Prostate gland (tissue), 2 donors: ENCODE measurements at places on chromosomes 5 and 9. TPM values are rescaled to one million over a fixed set of nuclear protein-coding genes. Genes with fewer than 3 reads are reported as not detected.

DNA sequence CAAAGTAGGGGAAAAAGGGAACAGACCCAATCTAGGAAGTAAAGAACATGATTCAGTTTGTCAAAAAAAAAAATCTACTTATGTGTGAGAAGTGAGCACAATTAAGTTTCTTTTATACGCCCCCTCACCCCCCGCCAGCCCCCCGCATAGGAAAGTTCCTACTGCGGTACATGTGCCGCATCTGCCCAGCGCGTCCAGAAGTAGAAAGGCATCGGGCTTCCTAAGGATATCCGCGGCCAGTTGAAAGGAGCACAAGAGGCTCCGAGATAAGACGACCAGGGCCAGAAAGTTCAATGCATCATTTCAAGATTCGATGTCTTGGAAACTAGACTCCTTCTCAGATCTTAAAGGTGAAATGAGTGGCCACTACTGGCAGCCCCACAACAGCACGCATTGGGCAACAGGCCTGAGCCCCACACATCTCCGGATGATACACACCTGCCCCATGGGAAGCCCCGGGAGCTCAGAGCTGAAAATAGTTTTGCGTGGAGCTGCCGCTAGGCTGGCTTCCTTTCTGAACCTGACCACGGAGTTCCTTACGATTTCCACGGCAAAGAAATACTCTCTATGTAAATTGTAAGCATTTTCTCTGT, 203.9 kb downstream of the RAB3C start:
- DNase-seq = no peak

DNA sequence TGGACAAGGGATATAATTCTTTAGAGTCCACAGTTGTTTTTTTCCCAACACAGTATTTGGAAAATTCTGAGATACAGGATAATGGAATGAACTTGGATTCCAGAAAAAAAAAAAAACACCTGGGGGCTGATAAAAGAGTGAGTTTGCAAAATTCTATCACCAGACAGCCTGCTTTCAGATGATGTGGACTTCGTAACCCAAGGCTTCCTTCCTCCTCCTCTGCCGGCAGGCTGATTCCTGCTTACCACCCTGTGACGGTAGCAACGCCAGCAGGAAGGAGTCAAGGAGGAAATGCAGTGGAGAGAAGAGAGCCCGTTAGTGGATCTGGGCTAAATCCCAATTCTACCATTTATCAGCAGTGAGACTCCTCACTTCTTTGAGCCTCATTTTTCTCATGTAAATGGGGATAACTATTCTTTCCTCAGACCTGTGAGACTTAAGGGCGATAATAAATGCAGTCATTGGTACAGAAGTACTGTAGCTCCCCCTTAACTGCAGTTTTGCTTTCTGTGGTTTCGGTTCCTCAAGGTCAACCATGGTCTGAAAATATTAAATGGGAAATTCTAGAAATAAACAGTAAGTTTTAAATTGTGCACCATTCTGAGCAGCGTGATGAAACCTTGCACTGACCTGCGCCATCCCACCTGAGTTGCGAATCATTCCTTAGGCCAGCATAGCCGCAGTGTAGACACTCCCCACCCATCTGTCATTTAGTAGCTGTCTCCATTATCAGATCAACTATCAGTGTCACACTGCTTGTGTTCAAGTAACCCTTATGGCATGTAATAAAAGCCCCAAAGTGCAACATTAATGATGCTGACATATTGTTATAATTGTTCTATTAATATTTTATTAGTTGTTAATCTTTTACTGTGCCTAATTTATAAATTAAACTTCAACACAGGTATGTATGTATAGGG, 71.4 kb downstream of the DCP2 start:
- DNase-seq = no peak

DNA sequence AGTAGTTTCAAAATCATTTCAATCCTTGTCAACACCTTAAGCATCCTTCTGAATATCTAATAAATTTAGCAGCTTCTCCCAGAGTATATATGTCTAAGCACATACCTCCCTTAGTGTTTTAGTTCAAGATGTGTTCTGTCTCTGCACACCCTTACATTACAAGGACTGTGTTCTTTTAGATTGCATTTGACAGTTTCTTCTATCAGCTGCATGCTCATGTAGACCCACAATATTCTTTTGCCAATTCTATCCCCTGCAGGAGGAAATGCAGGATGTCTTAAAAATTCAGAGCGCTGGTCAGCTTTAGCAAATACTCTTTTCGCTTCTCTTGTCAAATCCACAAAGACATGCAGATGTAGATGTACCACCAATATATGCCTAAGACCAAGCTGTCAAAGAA, 145.8 kb upstream of the SLC30A5 start:
- DNase-seq = no peak

- DNase-seq = no peak
These were observed 76.8 kb downstream of the STK10 start for GRCh38 chr5:172110921-172111851.

GRCh38 chr9:15543047-15543813, 9.6 kb upstream of the CCDC171 start:
- no peak for DNase-seq

DNA sequence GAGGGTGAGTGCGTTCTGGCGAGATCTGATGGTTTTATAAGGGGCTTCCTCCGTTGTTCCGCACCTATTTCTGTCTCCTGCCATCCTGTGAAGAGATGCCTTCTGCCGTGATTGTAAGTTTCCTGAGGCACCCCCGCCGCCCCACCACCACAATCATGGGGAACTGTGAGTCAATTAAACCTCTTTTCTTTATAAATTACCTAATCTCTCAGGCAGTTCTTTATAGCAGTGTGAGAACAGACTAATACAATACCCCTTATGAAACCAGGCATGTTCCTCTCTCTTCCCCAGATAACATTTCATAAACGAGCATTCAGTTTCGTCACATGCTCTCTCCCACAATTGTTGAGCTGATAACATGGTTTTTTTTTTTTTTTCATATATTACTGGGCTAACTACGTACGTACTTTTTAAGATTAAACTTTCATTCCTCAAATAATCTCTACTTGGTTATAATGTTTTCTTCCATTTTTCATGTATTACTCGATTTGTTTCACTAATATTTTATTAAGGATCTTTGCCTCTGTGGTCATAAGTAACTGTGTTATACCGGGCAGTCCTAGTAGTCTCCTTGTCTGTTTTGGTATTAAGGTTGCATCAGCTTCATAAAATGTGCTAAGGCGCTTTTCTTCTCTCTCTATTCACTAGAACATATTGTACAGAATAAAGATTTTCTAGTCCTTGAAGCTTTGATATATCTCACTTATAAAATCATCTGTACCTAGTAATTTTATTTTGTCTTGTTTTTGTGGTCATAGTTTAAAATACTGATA, 64.9 kb upstream of the MVB12B start:
- DNase-seq = no peak

GRCh38 chr5:103561685-103562452, 720 bp downstream of the NUDT12 start:
- DNase-seq = peak; percentile 8

- no peak for DNase-seq
These were observed 510.5 kb upstream of the TNC start for GRCh38 chr9:115628426-115628825.

DNA sequence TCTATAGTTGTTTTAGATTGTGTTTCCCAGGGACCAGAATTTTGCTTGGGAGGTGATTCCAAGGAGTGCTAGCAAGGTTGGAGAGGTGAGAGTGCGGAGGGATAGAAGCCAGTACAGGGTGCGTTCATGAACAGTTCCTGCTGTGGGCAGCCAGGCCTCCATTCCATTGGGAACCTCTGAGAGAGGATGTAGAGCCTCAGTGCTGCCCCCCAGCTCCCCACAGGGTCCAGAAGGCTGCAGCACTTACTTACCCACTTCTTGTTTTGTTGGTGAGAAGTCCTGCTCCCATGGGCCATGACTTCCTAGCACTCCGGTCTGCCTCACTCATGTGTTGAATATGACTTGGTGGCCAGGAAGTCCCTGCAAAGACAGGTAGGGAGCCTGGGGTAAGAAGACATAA, 128.2 kb upstream of the GAS1 start:
- no peak for DNase-seq

GRCh38 chr5:2715856-2716255, 35.6 kb downstream of the IRX2 start:
- no peak for DNase-seq

DNA sequence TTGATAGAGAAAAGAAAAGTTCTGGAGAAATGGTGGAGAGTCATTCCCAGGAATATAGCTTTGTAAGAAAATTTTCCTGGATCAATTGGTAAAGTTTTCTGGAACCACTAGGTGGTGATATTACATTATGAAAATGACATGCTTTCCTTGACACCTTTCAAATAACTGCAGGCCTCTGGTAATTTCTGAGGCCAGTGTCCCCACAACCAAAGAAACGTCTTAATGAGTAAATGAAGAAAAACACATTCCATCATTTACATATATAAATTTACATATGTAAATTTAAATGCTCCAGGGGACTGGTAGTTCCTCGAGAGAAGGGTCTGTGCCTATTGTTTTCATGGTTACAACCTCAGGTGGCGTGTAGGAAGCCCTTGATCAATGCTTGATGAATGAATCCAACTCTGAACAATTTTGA, 17.2 kb upstream of the RGS3 start:
- no peak for DNase-seq

DNA sequence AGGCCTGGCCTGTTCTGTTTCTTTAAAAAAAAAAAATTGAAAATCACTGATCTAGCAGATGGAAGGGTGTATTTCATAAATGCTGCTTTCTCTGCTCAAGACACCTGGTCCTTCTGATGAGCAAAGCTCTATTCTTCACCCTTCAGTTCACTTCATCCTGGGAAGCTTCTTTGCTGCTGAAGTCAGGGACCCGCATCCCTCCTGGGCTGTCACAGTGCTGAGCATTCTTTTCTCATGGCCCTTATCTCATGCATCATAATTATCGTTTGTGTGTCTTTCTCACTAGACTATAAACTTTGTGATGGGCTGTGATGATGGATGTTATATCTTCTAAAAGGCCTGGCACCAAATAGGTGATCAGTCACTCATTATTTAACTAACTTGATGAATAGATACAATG, 461.0 kb downstream of the GADD45G start:
- no peak for DNase-seq

DNA sequence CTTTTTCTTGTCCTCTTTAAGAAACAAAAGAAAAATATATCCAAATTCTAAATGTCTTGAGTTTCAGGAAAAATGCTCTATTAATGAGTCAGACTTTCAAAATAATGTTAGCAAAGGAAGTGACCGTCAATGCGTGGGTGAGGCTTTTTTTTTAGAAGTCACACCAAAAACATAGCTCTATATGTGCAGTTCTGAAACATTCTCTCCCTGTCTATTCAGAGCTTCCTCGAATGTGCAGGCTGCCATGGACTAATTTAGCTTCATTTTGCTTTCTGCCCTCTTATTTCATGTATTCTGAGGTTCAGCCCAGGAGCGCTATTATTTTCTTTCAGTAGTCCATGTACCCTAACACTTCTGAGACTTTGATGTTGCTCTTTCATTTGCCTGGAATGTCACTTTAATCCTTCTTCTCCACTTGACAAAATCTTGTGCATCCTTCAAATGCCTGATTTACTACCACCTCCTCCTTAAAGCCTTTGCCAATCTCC, 72.5 kb upstream of the RASA1 start:
- no peak for DNase-seq

- DNase-seq = no peak
These were observed 21.4 kb downstream of the ZNF608 start for GRCh38 chr5:124725040-124725434.

DNA sequence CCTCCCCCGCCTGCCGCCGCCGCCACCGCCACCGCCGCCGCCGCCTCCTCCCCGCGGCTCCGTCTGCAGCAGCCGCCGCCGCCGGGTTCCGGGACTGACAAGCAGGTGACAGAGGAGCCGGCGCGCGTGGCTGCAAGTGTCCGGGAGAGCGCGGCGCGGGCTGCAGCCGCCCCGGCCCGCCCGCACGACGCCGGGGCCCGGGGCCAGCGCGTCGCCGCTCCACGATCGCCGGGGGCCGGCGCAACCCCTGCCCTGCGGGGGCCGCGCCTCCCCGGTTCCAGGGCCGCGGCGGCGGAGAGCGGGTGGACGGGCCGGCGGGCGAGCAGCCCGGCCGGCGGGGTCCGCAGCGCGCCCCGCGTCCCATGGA, 343 bp downstream of the LMX1B start:
- DNase-seq = no peak

- DNase-seq = no peak
These were observed 90.3 kb upstream of the RANBP6 start for GRCh38 chr9:6105738-6106137.

DNA sequence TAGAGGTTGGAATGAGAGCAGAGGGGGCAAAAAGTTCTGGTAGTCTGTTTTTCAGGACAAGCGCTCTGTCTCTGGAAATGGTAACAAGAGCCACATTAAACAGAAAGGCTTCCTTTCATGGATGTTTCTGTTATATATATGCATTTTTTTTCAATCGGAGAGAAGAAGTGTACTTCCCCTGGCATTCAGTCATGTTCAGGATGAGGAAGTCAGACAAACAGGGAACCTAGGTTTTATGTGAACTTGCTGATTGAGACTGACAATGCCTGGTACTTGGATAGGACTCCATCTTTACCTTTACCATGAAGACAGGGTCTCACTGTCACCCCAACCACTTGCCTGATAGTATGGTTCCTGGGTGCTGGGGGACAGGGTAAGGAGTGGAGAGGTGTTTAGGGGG, 30.1 kb upstream of the ZBED3 start:
- no peak for DNase-seq

DNA sequence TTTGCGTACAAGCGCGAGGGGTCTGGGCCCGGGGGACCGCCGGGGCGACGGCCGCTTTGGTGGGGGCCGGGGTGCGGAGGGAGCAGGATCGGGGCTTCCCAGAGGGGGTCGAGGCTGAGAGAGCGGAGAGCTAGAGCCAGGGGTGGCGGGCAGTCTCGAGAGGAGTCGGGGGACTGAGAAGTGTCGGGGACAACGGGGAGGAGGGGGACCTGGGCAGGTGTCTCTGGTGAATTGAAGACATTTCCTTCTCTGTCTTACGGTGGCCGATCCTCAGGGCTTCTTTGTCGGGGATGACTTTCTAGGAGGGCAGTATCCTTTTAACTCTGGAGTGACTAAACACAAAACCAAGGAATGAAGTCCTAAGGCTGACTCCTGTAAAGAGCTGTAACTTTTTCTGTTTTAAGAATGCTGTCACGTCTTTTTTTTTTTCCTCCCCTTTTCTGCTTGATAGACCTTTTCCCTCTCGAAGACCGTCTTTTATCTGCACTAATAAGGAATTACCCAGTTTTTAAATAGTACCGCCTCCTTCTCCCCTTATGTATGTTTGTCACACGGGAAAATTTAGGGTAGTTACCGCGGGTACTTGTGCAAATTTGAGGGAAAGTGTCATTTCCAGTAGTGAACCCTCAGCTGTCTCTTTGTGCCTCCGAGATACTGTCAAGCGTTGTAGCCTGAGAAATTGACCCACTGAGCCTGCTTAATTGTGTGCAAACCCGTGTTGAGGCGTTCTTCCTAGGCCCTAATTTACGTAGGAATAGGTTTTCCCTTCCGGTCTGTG, 822 bp downstream of the DENND4C start:
- DNase-seq = peak; percentile 23

TEX48 gene
- total RNA-seq = not detected

CDKN2A gene
- 0.55 TPM for total RNA-seq

CORO2A gene
- 45.3 TPM for total RNA-seq

RBM22 gene
- 40.3 TPM for total RNA-seq

ADAMTS19 gene
- total RNA-seq = 3.0 TPM

ALDH1A1 gene
- 16.8 TPM for total RNA-seq

SLC2A6 gene
- 0.77 TPM for total RNA-seq
